ENCODE measurements at places on chromosomes 7 and 10. TPM values are rescaled to one million over a fixed set of nuclear protein-coding genes. Genes with fewer than 3 reads are reported as not detected.

Gene ITGB8
- 1.3 TPM for total RNA-seq

Gene FXYD4
- not detected for total RNA-seq

Gene SKIDA1
- 2.0 TPM for total RNA-seq

Gene MCM10
- 3.7 TPM for total RNA-seq

Gene GRM8
- total RNA-seq, result not detected

DNA sequence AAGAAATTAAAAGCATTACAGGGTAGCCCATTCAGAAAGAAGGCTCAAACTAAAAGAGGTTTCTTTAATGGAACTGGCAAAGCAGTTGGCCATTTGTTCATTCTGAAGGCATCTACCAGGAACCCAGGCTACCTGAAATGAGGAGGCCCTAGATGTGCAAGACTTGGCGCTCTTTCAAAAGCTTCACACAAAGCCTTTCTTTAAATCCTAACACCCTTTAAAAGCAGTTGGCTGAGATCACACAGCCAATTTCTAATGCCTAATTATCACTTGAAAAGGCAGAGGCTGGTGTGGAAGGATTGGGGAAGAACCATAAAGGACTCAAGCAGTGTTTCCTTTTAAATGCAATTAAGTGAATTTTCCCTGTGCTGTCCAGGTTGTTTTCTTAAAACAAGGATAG, 23.2 kb downstream of the PPP1R17 start:
- no peak for DNase-seq

DNA sequence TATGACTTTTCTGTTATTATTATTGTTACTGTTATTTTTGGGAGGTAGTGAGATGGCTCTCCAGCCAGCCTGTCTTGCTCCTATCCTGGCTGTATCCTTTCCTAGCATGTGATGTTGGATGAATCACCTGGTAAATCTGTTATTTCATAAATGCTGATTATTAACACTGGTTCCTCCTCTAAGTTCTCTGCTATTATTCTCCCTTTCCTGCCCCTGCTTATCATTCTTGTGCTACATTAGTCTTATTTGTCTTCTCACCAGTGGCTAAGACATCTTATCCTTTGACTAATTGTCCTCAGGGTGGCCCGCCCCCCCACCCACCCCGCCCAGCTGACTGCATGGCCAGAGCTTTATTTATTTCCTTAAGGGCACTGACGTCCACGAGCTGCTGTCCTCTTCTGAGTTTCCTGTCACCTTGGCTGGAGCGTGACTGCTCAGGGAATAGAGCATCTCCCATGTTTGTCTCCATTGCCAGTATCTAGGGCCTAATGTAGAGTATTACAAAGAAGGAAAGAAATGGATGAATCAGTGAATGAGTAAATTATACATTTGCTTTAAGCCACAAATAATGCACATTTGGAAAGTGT, 110.1 kb upstream of the KLF6 start:
- no peak for DNase-seq

DNA sequence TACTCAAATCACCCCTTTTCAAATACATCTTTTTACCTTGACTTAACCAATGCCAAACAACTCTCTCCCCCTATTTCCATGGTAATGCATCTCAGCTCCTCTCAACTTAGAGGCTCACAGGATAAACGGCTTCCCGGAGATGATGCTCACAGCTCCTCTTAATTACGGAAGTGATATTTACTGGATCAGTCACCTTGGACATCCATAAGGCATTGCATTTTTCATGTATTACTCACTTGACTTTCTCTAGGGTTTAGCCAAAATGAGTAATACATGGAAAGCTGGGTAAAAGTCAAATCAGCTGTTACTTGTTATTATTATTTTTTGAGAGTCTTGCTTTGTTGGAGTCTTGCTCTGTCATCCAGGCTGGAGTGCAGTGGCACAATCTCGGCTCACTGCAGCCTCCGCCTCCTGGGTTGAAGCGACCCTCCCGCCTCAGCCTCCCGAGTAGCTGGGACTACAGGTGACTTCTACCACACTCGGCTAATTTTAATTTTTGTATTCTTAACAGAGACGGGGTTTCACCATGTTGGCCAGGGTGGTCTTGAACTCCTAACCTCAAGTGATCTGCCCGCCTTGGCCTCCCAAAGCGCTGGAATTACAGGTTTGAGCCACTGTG, 73.3 kb upstream of the RHEB start:
- DNase-seq, result no peak

DNA sequence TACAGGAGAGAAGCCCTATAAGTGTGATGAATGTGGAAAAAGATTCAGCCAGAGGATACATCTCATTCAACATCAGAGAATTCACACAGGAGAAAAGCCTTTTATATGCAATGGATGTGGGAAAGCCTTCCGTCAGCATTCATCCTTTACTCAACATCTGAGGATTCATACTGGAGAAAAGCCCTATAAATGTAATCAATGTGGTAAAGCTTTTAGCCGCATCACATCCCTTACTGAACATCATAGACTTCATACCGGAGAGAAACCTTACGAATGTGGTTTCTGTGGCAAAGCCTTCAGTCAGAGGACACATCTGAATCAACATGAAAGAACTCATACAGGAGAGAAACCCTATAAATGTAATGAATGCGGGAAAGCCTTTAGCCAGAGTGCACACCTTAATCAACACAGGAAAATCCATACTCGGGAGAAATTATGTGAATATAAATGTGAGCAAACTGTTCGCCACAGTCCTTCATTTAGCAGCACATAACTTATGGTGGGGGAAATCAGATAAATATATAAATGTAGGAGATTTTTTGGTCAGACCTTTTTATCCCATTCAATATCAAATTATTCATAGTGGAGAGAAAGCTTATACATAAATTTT, 12.1 kb upstream of the MRPS17 start:
- DNase-seq, result no peak

DNA sequence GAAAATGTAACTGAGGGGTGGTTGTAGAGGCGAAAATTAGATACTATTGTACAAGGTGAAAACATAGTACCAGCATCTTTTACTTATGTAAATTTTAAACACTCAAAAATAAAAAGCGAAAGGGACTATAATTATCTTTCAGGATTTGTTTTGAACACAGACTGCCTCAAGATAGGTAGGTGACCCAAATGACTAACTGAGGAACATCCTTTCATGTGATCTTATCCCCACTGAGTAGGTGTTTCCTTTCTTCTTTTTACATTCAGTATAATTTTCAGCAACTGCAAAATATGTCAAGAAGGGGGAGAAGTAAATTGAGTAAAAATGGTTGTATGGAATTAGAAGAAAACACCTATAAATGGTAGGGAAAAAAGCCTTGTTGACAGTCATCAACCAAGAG, 236.7 kb downstream of the PHF14 start:
- no peak for DNase-seq

- DNase-seq, result no peak
Observed at GRCh38 chr10:122142641-122143237, 128.4 kb upstream of the BTBD16 start.

DNA sequence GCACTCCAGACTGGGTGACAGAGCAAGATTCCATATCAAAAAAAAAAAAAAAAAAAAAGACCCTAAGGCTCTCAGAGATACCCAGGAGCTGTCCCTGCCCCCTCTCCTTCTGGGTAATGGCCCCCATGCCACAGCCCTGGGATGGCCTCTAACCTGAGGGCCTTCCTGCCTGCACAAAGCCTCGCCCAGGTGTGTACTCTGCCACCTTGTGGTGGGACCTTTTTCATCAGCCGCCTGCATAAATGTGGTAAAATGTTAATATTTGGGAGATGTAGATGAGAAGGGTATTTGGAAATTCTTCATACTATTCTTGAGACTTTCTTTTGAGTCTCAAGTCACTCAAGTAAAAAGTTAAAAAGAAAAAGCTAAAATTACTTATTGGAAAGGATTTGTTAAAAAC, 46.3 kb upstream of the RNF216 start:
- no peak for DNase-seq

DNA sequence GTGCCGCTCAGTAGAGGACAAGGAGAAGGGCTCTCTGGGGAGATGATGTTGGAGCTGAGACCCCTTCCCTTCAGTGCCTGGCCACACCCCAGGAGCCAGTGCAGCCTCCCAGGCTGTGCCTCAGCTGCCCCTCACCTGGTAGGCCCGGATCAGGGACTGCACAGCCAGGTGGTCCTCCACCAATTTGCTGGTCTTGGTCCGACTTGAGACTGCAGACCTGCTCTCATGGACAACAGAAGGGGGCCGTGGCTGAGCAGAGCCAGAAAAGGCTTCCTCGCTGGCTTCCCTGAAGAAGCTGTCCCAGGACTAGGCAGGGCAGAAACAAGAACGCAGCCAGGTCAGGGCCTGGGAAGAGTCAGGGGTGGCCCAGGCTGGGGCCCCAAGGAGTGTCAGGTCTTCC, 5.5 kb downstream of the OGDHL start:
- DNase-seq, result peak; percentile 59

GRCh38 chr10:19710600-19710999, 105.6 kb upstream of the PLXDC2 start:
- DNase-seq, result no peak

DNA sequence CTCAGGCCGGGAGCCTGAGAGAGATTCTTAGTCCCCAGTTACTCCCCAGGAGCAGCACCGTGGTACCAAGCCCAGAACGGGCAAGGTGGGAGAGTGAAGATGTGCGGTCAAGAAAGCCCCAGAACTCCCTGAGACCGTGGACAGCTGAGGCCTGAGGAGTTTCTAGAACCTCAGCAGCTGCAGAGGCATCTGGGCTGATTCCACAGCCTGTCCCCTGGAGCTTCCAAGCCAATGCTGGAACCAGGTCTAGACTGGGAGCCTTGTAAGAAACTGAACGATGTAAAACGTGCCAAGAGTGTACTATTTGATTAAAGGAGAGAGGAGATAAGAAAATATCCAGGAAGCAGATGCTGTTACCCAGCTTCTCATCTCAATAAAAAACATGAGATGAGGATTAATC, 366.3 kb downstream of the TNS3 start:
- no peak for DNase-seq

DNA sequence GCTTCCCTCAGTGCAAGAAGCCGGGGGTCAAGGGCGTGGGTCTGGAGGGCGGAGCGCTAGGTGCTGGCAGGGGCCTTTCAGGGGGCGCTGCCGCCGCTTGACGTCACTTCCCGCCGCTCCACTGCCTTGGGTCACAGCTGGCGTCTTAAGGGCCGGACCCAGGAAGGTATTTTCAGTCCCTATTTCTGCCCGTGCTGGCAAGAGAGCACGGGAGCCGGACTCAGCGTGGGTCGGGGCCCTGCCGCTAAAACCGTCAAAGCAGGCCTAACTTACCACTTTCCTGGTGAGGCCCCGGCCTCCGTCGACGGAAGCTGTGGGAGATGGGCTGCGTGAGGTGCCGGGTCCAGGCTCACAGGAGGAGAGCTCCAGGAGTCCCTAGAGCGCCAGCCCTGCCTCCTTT, 12.0 kb downstream of the VAX1 start:
- no peak for DNase-seq

- no peak for DNase-seq
Observed at GRCh38 chr10:16765509-16766375, 51.5 kb downstream of the RSU1 start.

DNA sequence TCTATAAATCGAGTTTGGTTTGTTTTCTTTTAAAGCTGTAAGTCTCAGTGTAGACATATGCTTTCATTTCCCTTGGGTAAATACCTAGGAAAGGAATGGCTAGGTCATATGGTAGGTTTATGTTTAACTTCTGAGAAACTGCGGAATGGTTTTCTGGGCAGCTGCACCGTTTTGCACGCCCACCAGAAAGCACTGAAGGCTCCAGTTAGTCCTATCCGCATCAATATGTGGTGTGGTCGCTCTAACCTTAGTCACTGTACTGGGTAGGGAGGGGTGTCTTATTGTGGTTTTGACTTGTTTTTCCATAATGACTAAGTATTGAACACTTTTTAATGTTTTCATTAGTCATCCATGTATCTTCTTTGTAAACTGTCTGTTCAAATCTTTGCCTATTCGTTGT, 279.5 kb upstream of the AKR1E2 start:
- DNase-seq, result no peak

- no peak for DNase-seq
Observed at GRCh38 chr7:131329176-131329570, 1.5 kb downstream of the MKLN1 start.

DNA sequence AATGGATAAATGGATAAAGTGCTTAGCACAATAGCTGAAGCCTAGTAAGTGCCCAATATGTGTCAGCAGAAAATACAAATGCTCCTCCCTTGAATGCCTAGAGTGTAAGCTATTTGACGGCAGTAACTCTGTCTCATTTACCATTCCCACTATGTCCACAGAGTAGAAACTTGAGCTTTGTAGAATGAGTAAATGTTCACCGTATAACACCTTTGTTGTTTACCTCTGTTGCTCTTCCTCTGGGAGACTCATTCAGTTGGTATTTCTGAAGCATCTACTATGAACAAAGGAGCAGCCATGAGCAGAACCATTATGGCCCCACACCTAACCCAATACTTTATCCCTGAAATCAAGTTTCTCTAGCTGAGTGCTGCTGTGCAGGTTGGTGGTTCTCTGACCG, 8.4 kb upstream of the SLC16A12 start:
- DNase-seq, result no peak

DNA sequence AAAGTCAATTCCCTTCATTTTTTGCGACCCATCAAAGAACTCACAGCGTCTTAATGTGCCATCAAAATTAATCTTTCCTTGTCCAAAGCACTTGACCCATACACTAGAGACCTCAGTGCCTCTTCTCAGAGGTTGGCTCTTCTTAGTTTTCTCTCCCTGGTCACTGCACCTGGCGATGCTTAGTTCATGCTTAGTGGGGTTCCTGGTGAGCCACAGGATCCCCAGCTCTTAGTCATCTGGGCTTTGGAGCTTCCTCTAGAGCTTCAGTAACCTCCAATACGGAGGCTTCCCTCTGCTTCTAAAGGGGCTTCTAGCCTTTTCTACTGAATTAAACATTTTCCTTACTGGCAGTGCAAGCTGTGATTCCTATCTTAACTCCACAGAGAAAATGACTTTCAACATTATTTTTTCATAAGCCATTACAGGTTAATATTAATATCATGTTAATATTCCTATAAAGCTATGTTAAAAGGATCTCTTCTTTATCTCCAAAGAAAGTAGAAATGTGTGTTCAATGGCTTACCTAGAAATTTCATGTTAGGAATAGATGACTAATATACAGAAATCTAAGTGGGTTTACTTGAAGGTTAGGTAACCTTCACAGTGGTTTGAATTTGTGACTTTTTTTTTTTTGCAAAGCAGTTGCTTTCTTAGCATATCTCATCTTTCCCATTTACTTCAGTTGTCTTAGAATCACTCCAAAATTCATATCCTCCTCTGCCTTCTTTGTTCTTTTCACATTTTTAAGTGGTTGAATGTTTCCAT, 295.2 kb downstream of the CAMK1D start:
- no peak for DNase-seq

Data from chondrocyte (in vitro differentiated cells).